RCC 7860 (cell line): ENCODE measurements at places on chromosomes 2 and 18.

- no peak for DNase-seq
Measured at GRCh38 chr18:74899554-74899953, 301.9 kb downstream of the ZNF407 start.

GRCh38 chr2:132978840-132979239 lies 308.8 kb upstream of the LYPD1 start:
- DNase-seq, result no peak

DNA sequence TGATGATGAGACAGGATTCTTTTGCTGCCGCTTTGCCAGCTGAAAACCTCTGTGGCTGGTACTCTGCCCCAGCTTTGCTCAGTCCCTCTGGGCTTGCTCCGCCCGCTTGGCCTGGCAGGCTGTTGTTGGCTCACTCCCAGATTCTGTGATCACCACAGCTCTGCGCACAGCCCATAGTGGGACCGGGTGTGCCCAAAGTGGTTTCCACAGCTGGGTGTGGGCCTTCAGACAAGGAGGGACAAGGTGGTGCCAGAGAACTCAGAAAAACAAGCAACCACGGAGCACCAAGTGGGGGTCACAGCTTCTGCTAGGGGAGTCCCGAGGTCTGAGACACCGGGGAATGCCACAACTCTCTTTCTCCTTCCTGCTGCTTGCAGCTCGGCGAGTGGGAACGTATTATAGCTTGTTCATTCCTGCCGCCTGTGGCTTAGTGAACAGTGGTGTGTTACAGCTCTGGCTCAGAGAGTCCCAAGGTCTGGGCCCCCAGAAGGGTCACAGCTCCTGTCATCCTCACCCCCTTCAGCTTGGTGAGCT lies 9.2 kb upstream of the KYNU start:
- DNase-seq, result no peak

GRCh38 chr18:79915161-79916127 lies 36.0 kb downstream of the SLC66A2 start:
- no peak for DNase-seq

GRCh38 chr2:230759481-230760167 lies 47.0 kb downstream of the CAB39 start:
- no peak for DNase-seq

GRCh38 chr18:59446012-59446411 lies 86.9 kb upstream of the LMAN1 start:
- no peak for DNase-seq

DNA sequence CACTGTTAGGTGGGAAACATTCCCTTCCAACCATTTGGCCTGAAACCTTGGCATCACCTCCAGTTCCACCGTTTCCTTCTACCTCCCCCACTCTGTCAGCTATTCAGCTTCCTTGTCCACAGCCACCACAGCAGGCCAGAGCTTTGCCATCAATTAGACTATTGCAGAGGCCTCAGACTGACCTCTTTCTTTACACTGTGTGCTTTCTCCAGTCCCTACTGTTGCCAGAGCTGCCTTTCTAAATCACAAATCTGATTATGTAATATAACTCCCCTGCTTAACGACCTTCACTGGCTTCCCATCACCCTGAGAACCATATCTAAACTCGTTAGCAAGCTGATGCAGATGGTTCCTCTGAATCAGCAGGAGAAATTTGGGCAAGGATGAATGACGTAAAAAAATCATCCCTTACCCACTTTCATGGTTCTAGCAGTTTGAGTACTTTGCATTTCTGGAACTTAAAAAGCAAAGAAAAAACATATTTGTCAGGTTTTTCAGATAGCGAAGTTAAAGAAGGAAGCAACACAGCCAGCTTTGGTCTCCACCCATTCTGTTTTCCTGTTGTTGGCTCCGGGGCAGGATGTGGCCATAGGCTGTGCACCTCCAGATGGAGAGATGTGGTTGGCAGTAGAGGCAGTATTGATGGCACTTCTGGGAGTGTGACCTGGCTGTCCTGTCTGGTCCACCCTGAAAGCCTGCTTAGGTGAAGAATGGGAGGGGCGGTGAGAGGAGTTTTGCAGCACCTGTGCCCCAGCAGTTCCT lies 422.1 kb downstream of the PARD3B start:
- DNase-seq, result no peak

DNA sequence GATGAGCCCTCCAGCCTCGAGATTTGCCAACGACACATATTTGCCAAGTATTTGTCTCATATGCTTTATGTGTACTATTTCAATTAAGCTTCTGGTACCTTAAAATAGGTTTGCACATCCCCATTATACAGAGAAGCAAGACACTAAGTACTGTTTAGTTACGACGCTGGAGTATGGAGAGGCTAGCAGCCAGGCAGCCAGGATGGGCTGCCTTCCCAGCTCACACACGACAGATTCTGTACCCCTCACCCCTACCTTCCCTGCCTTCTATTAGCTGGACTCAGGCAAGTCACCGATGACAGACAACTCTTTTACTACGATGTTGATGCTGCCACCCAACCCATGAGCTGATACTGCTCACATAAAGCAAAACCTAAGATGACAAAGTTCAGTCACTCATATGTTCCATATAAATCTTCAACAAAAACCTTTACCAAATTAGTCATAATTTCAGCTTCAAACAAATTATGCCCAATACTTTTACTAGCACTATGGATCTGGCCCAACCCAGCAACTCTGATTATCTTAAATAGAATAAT lies 17.0 kb downstream of the PDIA6 start:
- DNase-seq, result no peak

DNA sequence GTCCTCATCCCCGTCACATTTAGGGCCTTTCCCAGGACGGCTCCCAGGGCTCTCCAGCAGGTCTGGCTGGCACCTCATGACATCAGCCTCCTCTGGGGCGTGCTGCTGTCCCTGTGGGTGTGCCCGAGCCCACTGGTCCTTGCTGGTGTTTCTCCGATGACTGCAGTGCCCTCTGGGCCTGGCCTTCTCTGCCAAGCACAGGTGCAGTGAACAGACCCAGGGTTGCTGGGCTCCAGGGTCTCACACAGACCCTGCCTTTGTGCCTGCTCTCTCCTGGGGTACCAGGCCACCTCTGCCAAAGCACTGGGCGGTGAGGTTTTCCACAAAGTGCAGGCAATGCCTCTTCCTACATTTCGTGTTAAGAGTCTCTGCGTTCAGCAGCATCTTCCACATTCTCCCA lies 246.1 kb downstream of the ACKR3 start:
- DNase-seq, result no peak

DNA sequence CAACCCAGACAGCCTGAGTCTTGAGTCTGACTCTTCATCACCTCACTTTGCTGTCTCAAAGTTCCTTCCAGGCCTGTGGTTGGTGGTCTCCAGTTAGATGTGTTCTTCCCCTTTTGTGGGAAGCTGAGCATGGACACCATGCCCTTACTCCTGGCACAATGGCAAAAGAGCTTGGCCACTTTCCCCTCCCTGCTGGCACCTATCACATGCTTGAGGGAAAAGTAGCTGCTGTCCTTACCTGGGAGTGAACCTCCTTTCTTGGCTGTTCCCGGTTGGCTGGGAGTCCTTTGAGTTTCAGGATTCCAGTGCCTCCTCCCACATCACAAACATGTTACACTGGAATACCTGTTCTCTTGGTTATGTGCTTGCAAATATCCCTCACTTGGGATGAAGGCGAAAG lies 97.8 kb downstream of the GATA6 start:
- no peak for DNase-seq

GRCh38 chr2:166862468-166863132 lies 25.7 kb upstream of the XIRP2 start:
- DNase-seq, result no peak

GRCh38 chr18:45660746-45661145 lies 45.5 kb downstream of the SLC14A2 start:
- DNase-seq, result no peak

DNA sequence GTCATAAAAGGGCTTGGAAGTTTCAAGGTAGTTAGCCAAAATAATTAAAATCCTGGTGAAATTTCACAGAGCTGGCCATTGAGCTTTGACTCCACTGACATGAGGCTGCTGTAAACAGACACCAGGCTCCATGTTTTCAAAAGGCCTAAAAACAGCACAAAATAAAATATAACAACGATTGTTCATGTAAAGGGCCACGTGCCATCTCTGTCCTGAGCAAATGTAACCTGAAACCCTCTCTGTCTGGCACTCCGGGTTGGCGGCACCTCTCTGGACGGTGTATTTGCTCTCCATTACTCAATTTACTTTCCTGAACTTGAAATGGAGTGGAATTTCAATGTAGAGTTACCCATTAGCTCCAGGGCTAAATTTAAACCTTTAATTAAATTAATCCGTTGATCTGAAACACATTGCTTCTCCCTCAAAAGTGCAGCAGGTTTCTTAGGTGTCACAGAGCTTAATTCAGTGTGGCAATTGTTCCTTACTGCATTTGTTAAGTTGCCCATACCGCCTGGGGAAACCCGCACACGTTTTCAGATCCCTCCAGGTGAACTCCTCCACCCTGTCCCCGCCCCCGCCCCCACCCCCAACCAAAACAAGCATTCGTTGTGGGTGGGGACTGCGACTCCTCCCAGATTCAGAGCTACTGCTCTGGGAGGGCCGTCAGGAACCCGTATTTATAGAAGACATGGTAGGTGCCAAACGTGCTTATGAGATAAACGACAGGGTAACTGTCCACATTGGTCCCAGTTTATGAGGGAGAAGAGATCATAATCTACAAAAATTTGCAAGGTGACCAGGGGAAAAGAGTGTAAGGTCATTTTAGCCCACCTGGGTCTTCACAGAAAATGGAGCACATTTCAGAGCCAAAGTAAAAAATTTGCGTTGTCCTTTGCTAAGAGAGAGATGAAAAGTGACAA lies 1.2 kb upstream of the CABLES1 start:
- no peak for DNase-seq

GRCh38 chr2:43041173-43041591 lies 185.2 kb downstream of the ZFP36L2 start:
- DNase-seq, result no peak

DNA sequence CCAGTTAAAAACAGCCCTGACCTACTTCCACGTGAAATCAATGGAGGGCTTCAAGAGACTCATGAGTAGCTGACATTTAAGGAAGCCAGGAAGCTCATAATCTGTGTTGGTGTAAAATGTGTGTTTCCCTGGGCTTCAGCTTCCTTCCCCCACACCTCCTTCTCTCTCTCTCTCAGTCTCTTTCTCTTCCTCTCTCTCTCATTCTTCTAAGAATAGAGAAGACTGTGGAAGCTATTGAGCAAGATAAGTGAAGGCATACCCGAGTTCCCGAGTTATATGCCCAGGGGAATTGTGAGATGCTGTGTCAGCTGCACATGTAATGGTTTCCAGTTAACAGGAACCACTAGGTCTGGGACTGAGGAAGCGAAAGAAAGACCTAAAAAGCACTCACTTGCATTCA lies 199.4 kb downstream of the NYAP2 start:
- DNase-seq, result no peak

- DNase-seq, result no peak
Measured at GRCh38 chr18:46296656-46297055, 192.5 kb downstream of the HAUS1 start.

GRCh38 chr18:45015788-45016128 lies 335.1 kb downstream of the SETBP1 start:
- no peak for DNase-seq

DNA sequence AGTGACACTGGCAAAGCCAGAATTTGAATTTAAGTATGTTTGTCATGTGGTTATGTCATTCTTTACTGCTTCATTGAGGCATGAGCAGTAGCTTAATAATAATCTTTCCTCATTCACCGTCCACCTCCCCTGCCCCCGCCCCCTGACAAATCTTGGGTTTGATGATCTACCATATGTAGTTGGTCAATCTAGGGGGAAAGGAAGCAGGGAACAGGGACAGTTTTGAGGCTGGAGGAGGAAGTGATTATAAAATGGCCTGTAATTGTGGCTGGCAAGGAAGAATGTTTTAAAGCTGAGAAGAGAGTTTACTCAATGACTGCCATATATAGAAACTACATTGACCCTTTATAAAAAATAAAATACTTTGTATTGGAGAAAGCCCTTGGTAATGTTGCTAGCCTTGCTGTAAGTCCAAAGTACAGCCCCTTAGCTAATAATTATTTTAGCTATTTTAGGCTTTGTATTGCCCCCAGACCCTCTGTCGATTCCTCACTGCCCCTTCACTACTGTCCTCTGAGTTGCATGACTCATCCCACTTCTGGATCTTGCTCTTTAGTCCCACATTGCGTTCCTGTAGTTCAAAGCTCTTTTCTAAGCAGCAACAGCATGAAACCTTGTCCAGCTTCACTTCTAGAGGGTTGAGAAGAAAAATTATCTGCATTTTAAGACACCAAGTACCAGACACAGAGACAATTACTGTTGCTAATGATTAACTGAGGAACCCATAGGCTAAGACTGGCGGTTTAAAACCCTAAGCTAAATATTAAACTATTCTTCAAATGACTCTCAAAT lies 38.4 kb downstream of the PELI1 start:
- DNase-seq, result peak; percentile 88

- no peak for DNase-seq
Measured at GRCh38 chr2:224997802-224998201, 44.5 kb downstream of the DOCK10 start.

- no peak for DNase-seq
Measured at GRCh38 chr2:165105926-165106325, 97.9 kb downstream of the SCN3A start.

DNA sequence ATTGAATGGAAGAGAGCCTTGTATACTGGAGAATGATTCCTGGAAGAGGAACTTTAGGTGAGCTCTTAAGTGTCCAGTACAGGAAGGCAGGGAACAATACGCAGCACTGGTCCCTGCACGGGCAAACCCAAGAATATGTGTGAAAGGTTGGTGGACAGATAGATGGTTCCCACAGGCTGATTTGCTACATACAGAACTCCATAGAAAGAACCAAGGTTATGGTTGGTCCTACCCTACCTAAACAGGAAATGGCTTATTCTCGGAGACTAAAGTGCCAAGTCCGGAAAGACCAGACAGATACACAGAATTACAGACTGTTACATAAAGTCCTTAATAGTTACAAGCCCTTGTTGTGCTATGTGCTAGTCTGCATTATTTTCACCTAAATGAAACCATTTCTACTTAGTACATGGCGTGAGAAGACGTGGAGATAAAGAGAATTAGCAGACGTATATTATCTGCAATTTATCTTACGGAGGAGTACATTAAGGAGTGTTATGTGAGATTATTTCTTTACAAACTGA lies 1.2 kb downstream of the REV1 start:
- peak; percentile 33 for DNase-seq

- DNase-seq, result no peak
Measured at GRCh38 chr2:8456151-8457091, 225.4 kb upstream of the ID2 start.

- no peak for DNase-seq
Measured at GRCh38 chr2:182081602-182082260, 96.1 kb downstream of the PPP1R1C start.

GRCh38 chr18:44556296-44556695 lies 124.4 kb upstream of the SETBP1 start:
- no peak for DNase-seq

DNA sequence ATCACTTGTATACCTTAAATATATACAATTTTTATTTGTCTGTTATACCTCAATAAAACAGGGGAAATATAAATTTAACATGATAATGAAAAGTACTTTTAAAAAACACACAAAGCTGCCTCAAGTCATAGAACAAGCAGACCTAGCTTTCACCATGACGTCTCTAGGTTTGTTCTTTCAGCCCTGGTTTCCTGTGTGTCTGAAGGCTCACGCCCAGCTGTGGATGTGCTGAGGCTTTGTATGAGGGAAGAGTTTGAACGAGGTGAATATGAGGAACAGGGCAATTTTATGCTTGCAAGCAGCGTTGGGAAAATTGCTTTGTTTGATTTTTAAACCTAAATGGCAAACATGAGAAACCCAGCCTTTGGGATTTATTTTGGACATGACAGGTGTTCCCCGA lies 15.3 kb downstream of the SH3RF3 start:
- DNase-seq, result no peak
